ENCODE measurements at places on chromosomes 5 and 9. TPM values are rescaled to one million over a fixed set of nuclear protein-coding genes. Genes with fewer than 3 reads are reported as not detected.

The ACOT12 gene
- 3.7 TPM for total RNA-seq

The CTNND2 gene
- total RNA-seq = 14.9 TPM

DNA sequence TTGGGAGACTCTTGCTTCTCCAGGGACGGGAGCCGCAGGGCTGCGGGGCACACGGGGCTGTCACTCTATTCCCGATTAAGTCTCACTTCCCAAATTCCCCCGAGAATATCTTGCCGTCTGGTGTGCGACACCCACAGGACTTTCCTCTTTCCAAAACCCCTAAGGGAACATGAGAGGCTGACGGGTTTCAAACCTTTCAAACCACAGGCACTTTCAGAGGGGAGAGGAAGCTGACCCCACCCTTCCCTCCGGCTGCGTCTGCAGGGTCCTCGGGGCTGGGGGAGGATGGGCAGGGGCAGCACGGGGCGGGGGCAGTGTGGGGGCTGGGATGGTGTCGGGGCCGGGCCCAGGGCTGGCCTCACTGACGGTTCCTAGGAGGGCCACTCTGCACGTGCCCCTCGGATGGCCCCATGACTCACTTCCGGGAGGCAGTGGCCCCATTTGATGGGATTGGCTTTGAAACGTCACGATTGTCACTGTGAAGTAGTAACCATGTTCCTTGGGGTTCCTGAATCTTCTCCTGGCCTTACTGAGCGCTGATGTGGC is 38.2 kb downstream of the SLC9A3 start:
- no peak for DNase-seq

DNA sequence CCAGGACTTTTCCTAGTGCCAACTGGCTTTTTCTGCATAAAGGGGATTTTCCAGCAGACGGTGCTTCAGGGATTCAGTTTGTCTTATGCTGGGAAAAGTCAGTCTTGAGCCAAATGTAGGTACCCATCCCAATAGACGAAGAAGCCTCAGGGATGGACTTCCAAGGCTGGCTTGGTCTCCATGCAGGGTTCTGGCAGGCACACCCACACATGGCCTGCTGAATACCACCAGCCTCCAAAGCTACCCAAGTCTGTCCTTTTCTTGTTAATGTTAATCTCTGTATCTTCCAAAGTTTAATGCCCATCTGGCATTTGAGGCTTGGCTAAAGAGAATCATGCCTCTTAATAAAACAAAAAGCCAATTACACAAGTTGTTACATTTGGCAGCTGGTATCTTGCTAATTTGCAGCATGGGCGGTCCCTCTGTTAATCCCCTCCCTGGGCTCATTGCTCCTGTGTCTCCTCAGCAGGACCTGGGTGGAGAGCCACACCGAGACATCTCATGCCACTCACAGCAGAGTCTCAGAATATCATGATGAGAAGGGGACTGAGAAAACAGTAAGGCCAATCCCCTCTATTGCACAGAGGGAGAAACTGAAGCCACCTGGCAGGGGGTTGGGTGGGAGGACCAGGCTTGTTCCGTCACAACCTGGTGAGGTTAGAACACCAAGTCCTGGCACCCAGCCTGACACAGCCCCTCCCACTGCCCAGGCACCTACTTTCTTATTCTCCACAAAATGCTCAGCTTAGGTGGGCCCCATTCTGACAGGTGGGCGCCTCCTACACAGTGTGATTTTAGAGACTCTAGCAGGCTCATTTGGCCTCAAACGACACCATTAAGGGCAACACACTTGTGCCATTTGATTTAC is 243.2 kb downstream of the FSTL4 start:
- DNase-seq = no peak
